Mesenchymal stem cell (in vitro differentiated cells and primary cell): ENCODE measurements at places on chromosomes 5 and 9.

- H3K4me1 ChIP-seq = no peaks in the 10 kb centered on the region
- DNase-seq = no peak
- no peak overlapping the region for H3K27ac ChIP-seq
- H3K27me3 ChIP-seq = no peaks in the 10 kb centered on the region
- H3K36me3 ChIP-seq = no peaks in the 10 kb centered on the region
- H3K4me3 ChIP-seq = no peak overlapping the region
Observed at GRCh38 chr9:92529124-92529523, 6.7 kb downstream of the ECM2 start.

GRCh38 chr5:126852091-126852571 lies 75.2 kb downstream of the LMNB1 start:
- no peak for DNase-seq
- H3K4me1 ChIP-seq = peaks cover 3% of the 10 kb centered on the region
- H3K27me3 ChIP-seq = no peaks in the 10 kb centered on the region
- H3K4me3 ChIP-seq = no peak overlapping the region
- H3K36me3 ChIP-seq = peaks cover 7% of the 10 kb centered on the region
- H3K27ac ChIP-seq = no peak overlapping the region

- H3K27ac ChIP-seq = no peak overlapping the region
- peak; percentile 18 for DNase-seq
- no peaks in the 10 kb centered on the region for H3K27me3 ChIP-seq
- no peaks in the 10 kb centered on the region for H3K36me3 ChIP-seq
- no peaks in the 10 kb centered on the region for H3K4me1 ChIP-seq
Observed at GRCh38 chr5:84227236-84227635, 157.4 kb downstream of the EDIL3 start.

GRCh38 chr5:17219006-17219422 lies 1.6 kb downstream of the BASP1 start:
- H3K36me3 ChIP-seq = peaks cover 42% of the 10 kb centered on the region
- H3K27me3 ChIP-seq = no peaks in the 10 kb centered on the region
- peaks cover 10% of the 10 kb centered on the region for H3K4me1 ChIP-seq

- no peaks in the 10 kb centered on the region for H3K4me1 ChIP-seq
- DNase-seq = no peak
- H3K4me3 ChIP-seq = no peak overlapping the region
- no peaks in the 10 kb centered on the region for H3K36me3 ChIP-seq
Observed at GRCh38 chr5:145903113-145903512, 30.3 kb upstream of the GRXCR2 start.
